ENCODE measurements at places on chromosomes 2 and 18.

- DNase-seq: no peak
These were observed 428.1 kb downstream of the THSD7B start for GRCh38 chr2:137193401-137193800.

- DNase-seq: no peak
These were observed 11.3 kb upstream of the ARHGEF4 start for GRCh38 chr2:130825231-130825965.

DNA sequence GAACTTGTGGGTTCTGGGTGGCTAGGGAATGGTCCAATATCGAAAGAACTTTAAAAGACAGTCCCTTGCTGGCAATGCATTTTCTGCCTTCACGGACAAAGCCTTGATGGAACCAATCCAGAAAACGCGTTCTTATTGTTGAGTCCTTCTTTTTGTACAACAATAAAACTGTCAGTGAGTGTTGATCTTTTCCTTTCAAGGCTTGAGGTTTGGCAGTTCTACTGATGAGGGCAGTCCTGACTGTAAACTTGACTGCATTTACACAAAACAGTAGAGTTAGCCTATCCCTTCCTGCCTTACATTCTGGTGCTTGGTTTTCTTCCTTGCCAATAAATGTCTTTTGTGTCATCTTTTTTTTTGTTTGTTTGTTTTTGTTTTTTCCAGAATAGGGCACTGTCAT is 2.5 kb upstream of the UGT1A7 start:
- no peak for DNase-seq

DNA sequence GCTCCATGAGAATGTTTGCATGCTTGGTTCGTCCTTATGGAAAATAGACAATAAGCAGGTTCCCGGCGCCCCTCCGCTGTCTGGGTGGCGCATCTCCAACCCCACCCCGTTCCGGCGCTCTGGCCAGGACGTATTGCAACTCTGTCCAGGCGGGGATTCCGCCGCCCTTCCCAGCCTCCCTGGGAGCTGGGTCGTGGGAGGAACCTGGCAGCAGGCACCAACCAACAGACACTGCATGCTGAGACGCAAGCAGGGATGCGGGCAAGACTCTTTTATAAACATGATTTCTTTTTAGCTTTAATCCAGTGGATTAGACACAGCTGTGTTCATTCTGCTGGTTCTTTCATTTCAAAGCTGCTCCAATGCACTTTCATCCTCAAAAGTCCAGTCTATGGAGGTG is 240.2 kb downstream of the SH3BP4 start:
- DNase-seq: no peak

DNA sequence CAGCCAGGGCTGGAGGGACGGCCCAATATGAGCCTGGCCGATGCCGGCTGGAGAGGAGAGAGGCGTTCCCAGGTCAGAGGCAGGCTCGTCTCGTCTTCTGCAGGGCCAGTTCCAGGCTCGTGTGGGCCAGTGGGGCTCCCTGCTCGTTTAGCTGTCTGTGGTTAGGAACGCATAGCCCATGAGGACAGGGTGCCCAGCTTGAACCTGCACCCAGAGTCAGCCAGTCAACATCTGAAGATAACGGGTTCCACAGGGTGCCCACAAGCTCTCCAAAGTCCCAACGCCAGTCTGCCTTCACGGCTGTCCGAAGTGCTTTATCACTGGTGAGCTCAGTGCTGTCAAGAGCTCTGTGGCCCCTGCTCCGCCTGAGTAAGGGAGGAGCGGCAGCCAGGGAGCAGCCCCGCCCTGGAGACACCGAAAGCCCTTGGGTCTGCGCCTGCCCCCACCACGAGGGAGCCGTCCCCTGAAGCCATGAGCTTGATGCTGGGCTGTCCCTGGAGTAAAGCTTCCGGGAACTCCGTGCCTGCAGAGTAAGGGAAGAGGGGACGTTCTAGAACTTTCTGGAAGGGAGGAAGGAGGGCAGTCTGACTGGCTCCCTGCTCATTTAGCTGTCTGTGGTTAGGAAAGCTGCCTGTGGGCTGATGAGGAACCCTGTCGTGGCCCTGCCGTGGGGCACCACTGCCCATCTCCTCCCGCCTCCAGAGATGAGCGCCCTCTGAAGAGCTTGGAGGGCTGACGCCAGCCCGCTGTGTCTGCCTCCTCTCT is 2.7 kb upstream of the HSBP1L1 start:
- no peak for DNase-seq

GRCh38 chr2:15936277-15937104 is 3.9 kb upstream of the MYCN start:
- no peak for DNase-seq

GRCh38 chr2:73588177-73588576 is 54.0 kb downstream of the NAT8 start:
- no peak for DNase-seq

GRCh38 chr2:239894276-239894675 is 130.9 kb downstream of the NDUFA10 start:
- no peak for DNase-seq

DNA sequence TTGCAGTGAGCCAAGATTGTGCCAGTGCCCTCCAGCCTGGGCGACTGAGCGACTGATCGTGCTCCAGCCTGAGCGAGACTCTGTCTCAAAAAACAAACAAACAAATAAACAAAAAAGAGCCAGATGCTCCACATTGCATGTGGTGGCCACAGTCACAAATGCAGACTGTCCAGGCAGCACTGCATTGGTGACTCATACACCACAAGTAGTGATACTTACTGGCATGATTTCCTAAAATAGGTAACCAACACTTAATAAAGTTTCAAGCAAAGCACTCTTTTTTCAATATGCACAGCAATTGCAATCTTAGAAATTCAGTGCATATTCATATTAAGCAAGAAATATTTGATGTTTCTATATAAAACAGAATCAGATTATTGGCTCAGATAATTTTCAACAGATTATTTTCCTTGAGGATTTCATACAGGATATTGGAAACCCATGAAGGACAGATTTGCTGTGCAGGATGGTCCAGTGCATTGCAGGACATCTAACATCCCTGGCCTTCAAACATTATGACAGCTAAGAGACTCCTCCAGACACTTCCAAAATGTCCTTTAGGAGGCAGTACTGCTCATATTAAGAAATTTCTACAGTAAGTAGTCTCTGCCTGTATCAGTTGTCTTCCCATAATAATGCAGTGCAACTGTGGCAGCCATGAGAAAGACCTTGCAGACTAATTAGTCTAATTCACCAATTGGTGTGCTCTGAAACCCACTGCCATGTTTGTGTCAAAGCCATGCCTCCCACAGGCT is 10.5 kb upstream of the SLC1A4 start:
- DNase-seq: no peak

- no peak for DNase-seq
These were observed 4.0 kb downstream of the FARSB start for GRCh38 chr2:222651718-222652418.

DNA sequence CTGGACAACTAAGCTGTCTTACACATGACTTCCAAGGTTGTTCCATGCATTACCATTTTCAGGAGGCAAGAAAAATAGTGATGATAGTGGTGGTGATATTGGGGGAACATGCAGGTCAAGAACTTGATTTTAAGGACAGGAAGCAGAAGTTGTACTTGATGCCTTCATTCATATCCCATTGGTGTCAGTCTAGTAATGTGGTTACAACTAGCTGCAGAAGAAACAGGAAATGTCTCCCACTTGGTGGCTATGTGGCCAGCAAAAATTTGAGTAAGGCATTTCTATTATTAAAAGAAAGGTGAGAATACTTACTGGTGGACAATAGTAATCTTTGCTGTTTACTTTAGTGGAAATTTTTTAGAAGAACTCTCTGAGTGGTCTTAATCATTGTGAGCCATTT is 103.4 kb downstream of the ALMS1 start:
- no peak for DNase-seq

DNA sequence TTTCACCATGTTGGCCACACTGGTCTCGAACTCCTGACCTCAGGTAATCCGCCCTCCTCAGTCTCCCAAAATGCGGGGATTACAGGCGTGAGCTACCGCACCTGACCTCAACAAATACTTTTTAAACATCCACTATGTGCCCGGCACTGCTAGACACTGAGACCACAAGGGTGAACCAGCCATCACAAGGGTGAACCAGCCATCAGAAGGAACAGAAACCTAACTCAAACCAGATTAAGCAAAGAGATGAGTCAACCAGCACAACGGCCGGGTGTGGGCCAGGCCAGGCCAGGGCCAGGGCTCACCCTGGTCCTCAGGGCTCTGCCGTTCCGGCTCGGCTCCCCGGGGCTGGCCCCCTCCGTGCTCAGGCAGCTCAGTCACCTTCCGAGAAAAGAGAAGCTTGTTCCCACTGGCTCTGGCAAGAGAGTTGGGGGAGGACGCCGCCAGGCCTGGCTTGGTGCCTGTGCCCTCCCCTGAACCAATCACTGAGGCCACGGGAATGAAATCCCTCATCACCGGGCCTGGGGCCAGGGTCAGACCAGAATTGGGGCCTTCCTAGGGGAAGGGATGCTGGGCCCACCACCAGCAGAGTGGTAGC is 4.4 kb downstream of the TEX44 start:
- no peak for DNase-seq

DNA sequence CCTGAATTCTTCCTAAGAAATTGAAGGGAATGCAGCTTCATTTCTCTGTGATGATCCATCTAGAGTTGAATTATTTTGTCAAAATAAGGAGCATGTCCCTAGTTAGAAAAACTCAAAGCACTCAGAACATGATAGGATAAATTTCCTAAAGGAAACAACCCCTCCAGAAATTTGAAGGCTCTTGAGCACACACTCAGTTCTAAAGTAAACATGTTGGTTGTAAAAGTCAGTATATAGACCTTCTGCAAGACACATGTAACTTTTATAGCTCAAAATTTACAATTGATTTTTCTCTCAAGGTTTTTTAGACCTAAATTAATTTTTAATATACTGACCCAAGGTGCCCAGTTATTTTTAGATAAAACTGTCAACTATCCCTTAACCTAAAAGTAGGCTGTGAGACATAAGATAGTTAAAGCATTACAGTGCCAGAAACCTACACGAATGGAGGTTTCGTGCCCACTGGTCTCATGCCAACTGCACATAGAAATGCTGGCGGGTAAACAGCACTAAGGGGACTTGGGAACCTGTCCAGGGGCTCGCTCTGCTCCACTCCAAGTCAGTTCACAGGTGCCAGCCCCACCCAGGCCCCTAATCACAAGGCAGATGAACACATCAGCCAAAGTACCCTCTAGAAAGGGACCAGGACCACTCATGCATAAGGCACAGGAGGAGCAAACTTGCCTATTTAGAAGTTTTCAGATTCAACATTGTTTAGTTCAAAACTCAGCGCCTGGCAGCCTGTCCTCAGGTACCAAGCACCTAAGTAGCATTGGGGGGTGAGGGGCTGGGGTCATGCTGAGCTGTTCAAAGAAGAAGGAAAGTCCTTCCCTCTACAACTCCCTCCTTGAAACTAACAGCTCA is 106.5 kb downstream of the SMC6 start:
- no peak for DNase-seq

DNA sequence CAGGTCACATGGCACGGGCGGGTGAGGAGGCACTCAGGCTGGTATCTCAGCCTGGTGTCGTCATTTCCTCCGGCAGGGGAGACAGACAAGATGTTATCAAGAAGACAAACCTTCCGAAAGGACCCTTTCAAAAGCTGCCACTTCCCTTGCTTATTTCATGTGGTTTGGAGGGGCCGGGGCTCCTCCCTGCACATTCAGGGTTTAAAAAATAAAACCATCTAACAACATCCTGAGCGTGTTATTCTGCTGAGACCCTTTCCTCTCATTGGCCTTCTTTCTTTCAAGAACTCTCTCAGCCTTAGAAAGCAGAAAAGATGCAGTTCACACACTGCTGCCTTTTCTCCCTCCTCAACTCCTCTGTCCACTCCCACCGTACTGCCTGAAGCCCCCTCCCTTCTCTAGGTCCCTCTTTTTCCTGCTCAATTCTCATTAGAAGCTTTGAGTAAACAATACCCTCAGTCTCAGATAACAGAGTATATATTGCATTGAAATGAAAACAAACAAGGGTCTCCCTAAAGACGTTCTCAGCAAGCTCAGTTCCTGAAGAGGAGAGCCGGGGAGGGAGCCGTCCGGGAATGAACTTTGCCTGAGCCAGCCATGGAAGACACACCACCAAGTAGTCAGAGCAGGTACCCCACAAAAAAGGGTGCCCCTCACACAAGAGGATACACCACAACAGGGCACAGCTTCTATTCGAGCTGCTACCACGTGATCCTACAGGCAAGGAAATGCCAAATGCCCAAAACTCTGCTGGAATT is 9.7 kb downstream of the SMAD7 start:
- no peak for DNase-seq

DNA sequence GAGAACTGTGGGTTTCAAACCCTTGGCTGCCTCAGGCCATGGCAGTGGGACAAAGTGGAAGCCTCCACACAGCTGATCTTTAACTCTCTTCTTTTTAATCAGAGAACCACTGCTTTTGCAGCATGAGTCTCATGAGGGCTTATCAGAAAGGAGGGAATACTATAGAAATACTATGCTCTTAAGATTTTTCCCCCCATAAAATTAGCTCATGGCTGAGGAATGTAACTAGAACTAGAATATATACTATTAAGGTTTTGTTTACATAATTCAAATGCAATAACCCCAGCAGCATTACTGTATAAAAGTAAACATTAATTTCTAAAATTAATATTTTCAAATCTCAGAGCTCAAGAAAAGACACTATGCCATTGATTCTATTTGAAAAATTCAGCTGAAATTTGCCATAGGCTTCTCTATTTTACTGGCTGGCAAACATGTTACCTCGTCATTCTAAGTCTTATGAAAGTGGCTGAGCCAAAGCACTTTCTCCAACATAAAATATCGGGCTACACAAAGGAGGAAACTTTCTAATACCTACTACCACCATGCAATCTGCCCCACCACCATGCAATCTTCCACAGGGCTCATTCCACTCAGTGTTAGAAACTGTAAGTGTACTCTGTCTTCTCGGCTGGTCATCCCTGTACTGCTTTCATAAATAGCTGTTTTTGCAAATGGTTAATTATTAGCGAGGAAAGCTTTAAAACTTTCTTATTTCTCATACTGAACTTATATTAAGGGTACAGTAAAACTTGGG is 42.5 kb downstream of the WDR35 start:
- DNase-seq: no peak

- no peak for DNase-seq
These were observed 757.1 kb upstream of the CDH7 start for GRCh38 chr18:64993695-64994094.

- DNase-seq: no peak
These were observed 191.2 kb upstream of the SESTD1 start for GRCh38 chr2:179455824-179456223.

DNA sequence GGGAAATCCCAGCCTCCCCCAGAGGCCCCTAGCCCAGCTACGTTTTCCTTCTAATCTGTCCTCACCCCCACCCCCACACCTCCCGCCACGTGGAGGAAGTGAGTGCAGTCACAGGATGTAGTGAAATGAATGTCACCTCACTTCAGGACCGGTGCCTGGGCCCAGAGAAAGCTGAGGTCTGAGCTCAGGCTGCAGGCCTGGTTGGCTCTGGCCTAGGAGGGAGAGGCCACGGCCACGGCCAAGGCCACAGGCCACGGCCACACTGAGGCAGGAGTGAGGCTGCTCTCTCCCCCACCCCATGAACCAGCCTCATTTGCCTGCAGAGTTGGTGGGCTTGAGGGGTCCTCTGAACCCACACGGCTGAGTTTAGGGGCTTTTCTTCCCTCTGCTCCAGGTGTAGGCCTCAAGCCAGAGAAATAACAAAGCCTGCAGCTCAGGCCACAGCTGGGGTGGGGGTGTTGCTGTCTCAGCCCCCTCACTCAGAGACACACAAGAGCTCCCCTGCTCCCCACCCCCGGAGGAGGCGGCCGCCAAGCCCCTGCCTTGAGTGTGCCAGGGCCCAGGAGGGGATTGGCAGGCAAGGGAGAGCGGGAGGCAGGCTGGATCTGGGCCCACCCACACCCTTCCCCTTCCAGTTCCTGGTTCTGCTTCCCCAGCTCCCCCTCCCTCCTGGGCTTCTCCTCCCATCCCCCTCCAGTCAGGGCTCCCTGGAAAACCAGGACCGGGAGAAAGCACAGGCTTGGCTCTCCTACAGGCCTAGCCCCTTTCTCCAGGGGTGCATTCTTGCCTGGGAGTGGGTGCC is 27.0 kb downstream of the DNMT3A start:
- DNase-seq: no peak
